ENCODE measurements at places on chromosomes 11 and 22.

- no peak for DNase-seq
Observed at GRCh38 chr11:47589584-47589976, 3.1 kb downstream of the FAM180B start.

GRCh38 chr11:11931461-11932055 is 76.9 kb downstream of the DKK3 start:
- no peak for DNase-seq

- no peak for DNase-seq
Observed at GRCh38 chr11:103609117-103610066, 427.0 kb upstream of the DDI1 start.

DNA sequence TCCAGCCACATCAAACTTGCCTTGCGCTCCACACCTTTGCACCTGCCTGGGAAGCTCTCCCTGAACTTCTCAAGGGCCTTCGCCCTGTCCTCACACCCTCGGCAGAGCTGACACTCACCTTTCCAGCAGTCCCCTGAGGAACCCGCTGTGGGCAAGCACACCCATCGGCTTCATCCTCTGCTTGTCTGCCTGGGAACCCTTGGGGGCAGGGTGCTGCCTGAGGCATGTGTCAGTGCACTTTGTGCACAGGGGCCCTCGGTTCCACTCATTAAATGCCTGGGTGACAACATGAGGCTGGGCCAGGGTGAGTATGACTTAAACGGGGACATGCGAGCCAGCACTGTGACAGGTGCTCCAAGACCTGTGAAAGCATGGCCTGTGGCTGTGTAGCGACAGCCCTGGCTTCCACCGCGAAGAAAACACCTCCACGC is 2.6 kb upstream of the LRFN4 start:
- DNase-seq, result no peak

DNA sequence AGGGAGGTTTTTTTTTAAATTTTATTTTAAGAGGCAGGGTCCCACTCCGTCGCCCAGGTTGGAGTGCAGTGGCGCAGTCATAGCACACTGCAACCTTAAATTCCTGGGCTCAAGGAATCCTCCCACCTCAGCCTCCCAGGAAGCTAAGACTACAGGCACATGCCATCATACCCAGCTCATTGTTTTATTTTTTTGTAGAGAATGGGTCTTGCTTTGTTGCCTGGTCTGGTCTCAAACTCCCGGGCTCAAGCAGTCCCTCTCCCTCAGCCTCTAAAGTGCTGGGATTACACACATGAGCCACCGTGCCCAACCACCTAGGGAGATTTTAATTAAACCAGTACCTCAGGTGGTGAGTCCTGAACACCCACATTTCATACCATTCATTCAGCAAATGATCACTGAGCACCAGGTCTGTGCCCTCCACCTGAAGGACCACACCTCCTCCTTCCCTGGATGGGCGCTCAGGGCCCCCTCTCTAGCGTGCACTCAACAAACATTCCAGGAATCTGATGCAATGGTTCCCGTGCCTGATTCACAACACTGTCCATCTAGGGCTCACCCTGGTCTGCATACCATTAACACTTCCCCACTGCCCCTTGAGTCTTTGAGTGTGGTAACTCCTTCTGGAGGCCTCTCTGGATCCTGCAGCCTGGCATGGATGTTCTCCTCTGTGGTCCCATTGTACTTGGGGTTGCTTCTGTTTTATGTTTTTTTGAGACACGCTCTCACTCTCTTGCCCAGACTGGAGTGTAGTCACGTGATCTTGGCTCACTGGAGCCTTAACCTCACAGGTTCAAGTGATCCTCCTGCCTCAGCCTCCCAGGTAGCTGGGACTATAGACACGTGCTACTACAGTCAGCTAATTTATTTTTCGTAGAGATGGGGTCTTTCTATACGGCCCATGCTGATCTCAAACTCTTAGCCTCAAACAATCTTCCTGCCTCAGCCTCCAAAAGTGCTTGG is 9.6 kb upstream of the MYH9 start:
- no peak for DNase-seq

DNA sequence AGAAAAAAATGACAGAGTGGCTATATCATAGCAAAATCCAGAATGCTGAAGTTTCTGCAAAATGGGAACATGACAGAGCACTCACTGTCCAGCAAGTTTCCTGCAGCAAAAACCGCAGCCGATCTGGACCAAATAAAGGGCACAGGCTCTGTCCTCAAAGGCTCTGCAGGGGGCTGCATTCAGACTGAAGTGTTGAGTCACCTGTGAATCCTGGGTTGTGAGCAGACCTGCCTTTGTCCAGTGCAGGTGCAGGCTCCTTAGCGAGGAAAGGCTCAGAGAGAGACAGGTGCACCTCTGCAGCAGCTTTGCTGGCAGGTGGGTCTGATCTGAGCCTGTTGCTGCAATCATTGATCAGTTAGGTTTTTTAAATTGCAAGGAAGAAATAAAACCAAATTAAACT is 29.3 kb upstream of the NFAM1 start:
- DNase-seq, result no peak

DNA sequence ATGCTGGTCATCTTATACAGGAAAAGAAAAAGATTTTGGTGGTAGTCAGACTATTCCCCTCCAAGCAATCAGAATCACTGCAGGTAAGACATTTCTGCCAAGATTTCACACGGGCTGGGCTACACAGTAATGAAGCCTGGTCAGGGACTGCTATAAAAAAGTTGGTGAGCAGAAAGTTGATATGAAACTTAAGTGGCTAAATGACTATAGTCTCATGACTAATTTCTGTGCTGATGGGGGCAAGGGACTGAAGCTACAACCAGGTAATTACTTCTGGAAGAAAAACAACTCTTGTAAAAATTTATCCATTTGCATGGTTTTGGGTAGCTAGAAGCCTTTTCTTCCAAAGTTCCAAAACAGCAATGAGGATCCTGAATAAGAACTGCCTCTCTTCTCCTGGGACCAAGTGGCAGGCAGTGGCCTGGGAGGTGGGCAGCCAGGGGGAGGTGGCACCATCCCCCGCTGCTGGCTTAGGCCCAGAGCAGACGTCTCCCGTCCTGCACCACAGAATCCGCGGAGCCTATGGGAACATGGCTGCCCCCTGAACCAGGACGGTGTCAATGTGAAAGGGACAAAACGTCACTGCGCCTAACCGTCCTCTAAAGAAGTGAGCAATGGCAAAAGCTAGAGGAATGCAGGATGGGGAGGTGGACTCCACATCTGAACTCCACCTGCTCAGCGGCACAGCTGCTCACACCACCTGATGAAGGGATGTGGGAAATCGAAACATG is 122.6 kb upstream of the LMO1 start:
- DNase-seq, result no peak

Measured in GM18507 (cell line).